NAMALWA (cell line): ENCODE measurements at places on chromosomes 2 and 18.

GRCh38 chr2:15006667-15007066, 374.1 kb downstream of the LRATD1 start:
- DNase-seq, result no peak

GRCh38 chr18:79826966-79827365, 29.2 kb downstream of the KCNG2 start:
- DNase-seq, result peak; percentile 30

- no peak for DNase-seq
Measured at GRCh38 chr2:200962811-200963123, 693 bp downstream of the ORC2 start.

- DNase-seq, result no peak
Measured at GRCh38 chr2:58099096-58099769, 52.6 kb downstream of the VRK2 start.

GRCh38 chr2:240256704-240257637, 116.5 kb upstream of the OTOS start:
- DNase-seq, result no peak

DNA sequence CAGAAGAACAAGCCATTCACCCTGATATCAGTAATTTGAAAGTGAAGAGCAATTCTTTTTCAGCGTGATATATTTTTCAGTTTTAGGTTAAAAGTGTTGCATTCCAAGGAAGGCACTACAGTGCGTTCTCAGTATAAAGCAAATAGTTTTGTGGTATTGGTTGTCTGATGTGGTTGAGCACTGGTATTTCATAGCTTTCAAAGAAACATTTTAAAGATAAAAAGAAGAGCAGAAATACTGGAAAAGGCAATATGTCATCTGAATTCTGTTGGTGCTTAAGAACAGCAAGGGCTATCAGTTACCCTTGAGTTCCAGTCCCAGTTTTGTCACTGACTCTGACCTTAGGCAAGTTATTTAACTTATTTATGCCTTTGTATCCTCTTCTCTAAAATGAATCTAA, 191.6 kb downstream of the BABAM2 start:
- no peak for DNase-seq

- no peak for DNase-seq
Measured at GRCh38 chr18:57175532-57175931, 28.6 kb downstream of the BOD1L2 start.

GRCh38 chr2:206127656-206128055, 31.6 kb downstream of the NDUFS1 start:
- peak; percentile 31 for DNase-seq

DNA sequence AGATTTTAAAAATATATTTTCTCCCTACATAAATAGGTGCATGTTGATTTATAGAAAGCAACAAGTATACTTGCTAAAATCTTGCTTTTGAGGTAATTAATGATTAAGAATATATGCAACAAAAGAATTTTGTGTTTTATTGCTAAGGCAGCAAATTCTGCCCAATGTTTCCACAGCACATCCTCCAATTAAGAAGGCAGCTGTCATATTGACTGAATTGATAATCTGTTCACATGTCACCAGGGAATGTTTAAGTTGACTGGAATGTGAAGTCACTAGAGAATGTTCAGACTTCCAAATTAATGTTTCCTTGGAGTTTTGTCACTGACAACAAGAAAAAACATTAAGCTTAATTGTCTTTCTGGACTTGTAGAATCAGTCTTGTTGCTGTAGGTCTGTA, 1602.7 kb upstream of the SLC39A10 start:
- no peak for DNase-seq

- peak; percentile 54 for DNase-seq
Measured at GRCh38 chr2:233513953-233514655, 52.5 kb downstream of the USP40 start.

GRCh38 chr2:8701681-8702379, 20.0 kb downstream of the ID2 start:
- no peak for DNase-seq
